Esophagus squamous epithelium (tissue), 5 donors: ENCODE measurements at places on chromosomes 5 and 9. TPM values are rescaled to one million over a fixed set of nuclear protein-coding genes. Genes with fewer than 3 reads are reported as not detected.

DNA sequence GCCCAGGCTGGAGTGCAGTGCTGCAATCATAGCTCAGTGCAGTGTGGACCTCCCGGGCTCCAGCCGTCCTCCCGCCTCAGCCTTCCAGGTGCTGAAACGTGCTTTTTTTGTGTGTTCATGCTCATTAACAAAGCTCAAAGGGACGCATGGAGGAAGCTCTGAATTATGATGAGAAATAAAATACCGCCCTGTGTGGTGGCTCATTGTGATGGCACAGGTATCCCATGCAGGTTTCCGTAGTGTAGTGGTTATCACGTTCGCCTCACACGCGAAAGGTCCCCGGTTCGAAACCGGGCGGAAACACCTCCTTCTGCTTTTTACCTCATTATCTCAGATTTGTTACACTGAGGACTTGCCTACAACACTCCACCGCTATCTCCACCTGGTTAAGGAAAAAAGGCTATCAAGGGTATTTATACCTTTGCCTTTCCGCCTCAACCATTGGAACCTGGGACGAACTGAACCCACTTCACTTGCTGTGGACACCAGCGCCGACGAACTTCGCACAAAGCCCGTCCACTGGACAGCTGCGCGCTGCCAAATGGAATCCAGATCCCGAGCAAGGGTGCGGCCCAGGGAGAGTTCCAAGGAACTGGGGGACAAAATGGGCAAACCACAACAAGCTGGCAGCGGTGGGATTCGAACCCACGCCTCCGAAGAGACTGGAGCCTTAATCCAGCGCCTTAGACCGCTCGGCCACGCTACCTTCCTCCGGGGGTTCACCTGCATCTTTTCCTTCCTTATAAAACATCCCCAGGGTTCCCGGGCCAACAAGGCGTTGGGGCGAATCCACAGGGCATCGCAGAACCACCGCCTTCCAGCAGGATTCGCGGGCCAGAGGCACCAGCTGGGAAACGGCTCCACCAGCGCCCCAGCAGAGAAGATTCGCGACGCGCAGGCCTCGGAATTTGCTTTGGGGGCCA, 26.3 kb downstream of the OR2V2 start:
- H3K36me3 ChIP-seq = no peaks in the 10 kb centered on the region
- DNase-seq = no peak
- no peak overlapping the region for H3K27ac ChIP-seq
- H3K4me3 ChIP-seq = no peak overlapping the region
- H3K27me3 ChIP-seq = peaks cover 12% of the 10 kb centered on the region
- peaks cover 5% of the 10 kb centered on the region for H3K4me1 ChIP-seq

GRCh38 chr5:53239301-53239990, 129.9 kb upstream of the MOCS2 start:
- no peaks in the 10 kb centered on the region for H3K27me3 ChIP-seq
- no peaks in the 10 kb centered on the region for H3K36me3 ChIP-seq
- H3K4me1 ChIP-seq = no peaks in the 10 kb centered on the region
- H3K4me3 ChIP-seq = no peak overlapping the region
- no peak overlapping the region for H3K27ac ChIP-seq
- no peak for DNase-seq

GRCh38 chr5:172207511-172207910, 13.5 kb downstream of the EFCAB9 start:
- DNase-seq = no peak
- peaks cover 36% of the 10 kb centered on the region for H3K36me3 ChIP-seq
- no peaks in the 10 kb centered on the region for H3K4me1 ChIP-seq
- H3K4me3 ChIP-seq = no peak overlapping the region

DNA sequence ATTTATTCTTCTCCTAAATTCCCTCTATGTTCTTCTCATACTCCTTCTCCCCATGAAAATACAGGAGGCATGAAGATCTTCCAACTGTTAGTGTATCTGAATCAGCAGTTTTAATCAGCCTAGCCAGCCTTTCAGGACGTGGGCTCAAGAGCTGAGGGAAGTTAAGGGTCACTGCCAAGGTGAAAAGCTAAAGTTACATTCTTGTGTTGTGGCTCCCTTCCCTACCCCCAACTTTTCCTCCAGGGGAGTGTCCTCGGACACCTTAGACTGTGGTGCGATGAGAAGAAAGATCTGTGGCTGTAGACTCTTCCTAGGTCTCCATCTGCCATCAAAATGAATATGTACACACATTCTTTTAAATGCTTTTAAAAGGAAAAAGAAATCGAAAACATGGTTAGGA, 4.2 kb downstream of the DMRT3 start:
- H3K27ac ChIP-seq = no peak overlapping the region
- no peak overlapping the region for H3K4me3 ChIP-seq

TMEM252 gene
- not detected for total RNA-seq

CTXN3 gene
- not detected for total RNA-seq
